ENCODE measurements at places on chromosomes 6 and 20. TPM values are rescaled to one million over a fixed set of nuclear protein-coding genes. Genes with fewer than 3 reads are reported as not detected.

GRCh38 chr6:110934381-110934898 lies 24.1 kb upstream of the GTF3C6 start:
- no peak for DNase-seq

GRCh38 chr6:12538881-12539357 lies 177.6 kb upstream of the PHACTR1 start:
- no peak for DNase-seq

DNA sequence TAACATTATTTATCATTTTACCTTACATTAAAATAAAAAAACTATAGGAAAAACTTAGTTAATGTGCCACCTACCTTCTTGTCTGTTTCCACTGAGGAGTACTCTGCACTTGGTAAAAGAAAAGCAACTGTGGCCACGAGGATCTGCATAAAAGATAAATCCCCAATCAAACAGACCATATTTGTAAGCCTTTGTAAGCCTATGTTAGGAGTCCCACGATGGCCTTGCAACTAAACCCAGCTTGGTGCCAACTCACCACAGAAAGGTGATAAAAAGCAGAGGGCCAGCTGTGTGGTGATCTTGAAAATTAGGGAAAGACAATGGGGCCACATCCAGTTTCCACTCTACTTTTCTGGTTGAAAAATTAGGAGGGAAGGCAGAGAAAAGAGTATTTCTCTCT lies 156.9 kb downstream of the INSM1 start:
- no peak for DNase-seq

Gene NKX2-4
- not detected for total RNA-seq

DNA sequence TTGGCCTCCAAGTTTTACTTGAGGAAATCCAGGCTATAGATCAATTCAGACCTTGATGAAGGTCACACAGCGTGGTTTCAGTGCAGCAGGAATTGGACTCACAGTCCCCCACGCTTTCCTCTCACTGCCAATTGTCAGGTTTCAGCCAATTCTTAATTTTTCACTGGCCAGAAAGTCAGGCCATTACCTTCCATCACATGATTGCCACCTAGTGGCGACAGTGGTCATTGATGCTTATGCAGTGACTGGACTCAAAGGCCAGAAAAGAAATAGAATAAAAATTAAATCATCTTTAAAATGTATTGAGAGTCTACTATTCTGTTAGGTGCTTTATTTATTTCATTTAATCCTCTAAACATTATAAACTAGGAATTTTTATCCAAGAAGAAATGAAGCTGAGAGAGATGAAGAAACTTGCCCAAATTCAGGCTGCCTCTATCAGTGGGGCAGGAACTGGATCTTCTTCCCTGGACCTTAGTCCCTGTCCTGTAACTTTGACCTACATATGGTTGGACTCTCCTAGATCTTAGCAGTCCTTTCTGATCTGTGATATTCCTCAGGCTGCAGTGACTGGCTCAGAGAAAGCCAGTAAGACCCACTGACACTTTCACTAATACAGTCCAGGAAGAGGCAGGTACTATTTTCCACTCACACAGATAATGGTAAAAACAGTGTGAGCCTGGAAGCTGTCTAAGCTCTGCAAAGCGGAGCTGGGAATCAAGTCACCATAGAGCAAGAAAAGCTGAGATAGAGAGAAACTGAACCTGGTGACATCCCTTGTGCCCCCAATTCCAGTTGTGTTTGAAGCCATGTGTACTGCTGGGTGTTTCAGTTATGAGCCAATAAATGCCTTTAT lies 133.3 kb downstream of the ELOVL4 start:
- peak; percentile 38 for DNase-seq

Gene AVP
- not detected for total RNA-seq

GRCh38 chr6:6484681-6485080 lies 103.8 kb upstream of the LY86 start:
- no peak for DNase-seq

- no peak for DNase-seq
These were observed 7.1 kb upstream of the ZBP1 start for GRCh38 chr20:57627339-57627738.

- DNase-seq = no peak
These were observed 24.4 kb downstream of the ANGPT4 start for GRCh38 chr20:891706-892080.

- no peak for DNase-seq
These were observed 40.2 kb downstream of the SLC35F1 start for GRCh38 chr6:117947234-117947633.

- no peak for DNase-seq
These were observed 28.8 kb upstream of the NHSL1 start for GRCh38 chr6:138528137-138528536.

Gene FNDC11
- not detected for total RNA-seq

- no peak for DNase-seq
These were observed 46.8 kb downstream of the ELOVL5 start for GRCh38 chr6:53301801-53302537.

Gene BCAS1
- 3.6 TPM for total RNA-seq

DNA sequence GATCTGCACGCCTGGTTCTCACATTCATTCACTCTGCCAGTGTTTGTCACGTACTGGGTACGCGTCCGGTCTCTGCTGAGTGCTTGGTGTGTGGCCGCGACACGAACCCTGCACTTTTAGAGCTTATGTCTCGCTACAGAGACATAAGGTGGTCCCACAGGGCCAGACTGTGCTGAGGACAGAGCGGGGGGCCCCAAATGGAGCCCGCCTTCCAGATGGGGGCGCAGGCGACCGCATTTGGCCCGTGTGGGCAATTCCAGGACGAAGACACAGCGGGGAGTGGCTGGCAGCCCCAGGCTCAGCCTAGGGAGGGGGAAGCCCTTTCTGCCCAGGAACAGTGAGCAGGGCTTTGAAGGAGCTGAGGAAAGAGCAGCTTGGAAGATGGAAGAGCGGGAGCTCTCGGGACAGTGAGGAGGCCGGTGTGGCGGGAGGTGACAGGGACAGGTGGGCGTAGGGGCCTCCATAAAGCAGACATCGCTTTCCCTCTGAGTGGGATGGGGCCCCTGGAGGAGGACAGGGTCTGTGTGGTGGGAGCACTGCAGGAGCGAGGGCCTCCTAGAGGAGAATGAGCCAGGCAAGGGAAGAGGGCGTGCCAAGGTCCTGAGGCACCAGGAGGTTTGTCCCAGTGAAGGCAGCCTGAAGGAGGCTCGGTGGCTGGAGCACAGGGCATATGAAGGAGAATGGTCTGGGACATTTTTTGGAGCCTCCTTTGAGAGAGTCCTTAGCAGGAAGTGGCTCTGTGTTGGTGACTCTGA lies 7.8 kb upstream of the MTG2 start:
- no peak for DNase-seq

DNA sequence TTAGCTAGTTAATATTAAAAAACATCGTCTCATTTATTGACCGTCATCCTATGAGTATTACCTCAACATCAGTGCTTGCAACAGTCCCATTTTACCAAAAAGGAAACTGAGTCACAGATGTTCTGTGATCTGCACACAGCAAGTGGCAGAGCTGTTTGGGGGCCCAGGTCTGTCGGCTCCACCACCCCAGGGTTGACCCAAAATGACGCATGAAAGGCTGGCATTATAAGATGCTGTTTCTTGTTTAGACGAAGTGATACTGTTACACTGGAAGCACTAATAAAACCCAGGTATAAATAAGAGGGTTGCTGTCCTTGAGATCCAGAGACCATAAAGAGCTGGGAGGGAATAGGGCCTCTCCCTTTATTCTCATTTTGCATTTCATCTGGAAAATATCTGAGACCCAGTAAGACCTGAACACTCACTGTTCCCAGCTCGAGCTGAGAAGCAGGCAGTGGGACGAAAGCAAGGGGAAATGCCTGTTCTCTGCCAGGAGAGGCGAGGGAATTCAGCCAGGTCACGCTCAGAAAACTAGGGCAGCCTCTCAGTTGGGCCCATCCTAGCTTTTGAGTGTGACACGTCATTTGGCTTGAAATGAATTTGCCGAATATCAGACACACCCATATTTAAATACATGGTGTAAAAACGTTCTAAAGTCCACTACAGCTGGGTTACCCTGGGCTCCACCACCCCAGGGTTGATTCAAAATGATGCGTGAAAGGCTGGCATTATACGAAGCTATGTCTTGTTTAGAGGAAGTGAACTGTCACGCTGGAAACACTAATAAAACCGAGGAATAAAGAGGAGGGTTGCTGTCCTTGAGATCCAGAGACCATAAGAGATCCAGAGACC lies 1.4 kb upstream of the MICAL1 start:
- no peak for DNase-seq

All from thoracic aorta (tissue), 2 donors.